ENCODE measurements at places on chromosomes 4 and X. TPM values are rescaled to one million over a fixed set of nuclear protein-coding genes. Genes with fewer than 3 reads are reported as not detected.

Gene VCX
- not detected for total RNA-seq

Gene TLR1
- 3.6 TPM for total RNA-seq

Gene FATE1
- not detected for total RNA-seq

Gene CABS1
- total RNA-seq: not detected

Gene EVC2
- total RNA-seq: 8.3 TPM

Gene NDST4
- not detected for total RNA-seq

Gene IL2
- not detected for total RNA-seq

Gene MAGEC3
- not detected for total RNA-seq

Measured in tracheal epithelial cell (primary cell).